NCI-H2171 treated with DMSO at 0.1 percent for 48 hours (cell line): ENCODE measurements at places on chromosomes 12 and 14.

GRCh38 chr12:19302100-19302640, 137.1 kb upstream of the AEBP2 start:
- DNase-seq: no peak

DNA sequence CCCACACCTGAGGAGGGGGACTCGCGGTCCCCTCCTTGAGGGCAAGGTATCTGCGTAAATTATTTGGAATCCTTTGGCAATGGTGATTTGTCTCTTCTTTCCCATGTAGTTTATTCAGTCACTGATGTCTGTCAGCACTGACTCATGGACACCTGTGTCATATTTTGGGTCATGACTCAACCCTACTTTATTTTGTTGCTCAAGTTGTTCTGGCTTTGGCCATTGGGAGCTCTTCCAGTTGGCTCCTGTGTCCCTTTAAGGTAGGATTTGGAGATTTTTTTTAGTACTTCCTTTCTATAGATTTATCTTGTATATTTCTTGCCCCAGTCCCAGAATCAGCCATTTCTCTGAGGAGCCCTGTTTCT, 47.4 kb upstream of the C14orf180 start:
- DNase-seq: no peak

GRCh38 chr14:86481104-86481503, 951.2 kb downstream of the FLRT2 start:
- no peak for DNase-seq

GRCh38 chr12:13242936-13243335, 46.4 kb downstream of the EMP1 start:
- DNase-seq: no peak

GRCh38 chr12:51980051-51980808, 26.5 kb upstream of the TAMALIN start:
- peak; percentile 71 for DNase-seq

GRCh38 chr14:99570544-99571302, 33.3 kb downstream of the CCDC85C start:
- no peak for DNase-seq

- DNase-seq: no peak
These were observed 33.1 kb downstream of the SNRNP35 start for GRCh38 chr12:123491056-123491455.

DNA sequence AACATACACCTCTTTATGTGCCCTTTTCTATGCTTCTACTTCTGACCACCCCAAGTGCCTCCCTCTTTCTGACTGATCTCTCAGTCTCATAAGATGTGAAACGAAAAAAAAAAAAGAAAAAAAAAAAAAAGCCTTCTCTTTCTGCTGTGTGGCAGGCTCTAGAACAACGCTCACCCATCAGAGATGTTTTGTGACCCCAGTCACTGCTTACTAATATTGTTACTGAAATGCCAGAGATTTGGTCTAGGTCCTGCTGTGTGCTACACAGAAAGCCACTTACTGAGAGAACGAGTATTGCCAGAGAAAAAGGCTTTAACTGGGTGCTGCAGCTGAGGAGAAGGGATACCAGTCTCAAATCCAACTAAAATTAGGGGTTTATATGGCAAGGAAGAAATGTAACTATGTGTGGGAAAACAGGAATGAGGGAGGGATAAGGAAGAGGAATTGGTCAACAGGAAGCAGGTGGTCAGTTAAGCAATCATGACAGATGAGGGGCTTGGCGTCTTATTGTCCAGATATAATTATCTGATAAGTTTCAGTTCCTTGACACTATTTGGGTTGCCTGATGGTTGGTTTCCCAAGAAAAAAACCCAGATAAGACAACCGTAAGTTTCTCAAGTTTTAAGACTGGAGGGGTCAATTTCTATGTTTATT, 149.0 kb downstream of the NAV3 start:
- DNase-seq: no peak

- DNase-seq: no peak
These were observed 713.2 kb downstream of the FLRT2 start for GRCh38 chr14:86243158-86243557.

DNA sequence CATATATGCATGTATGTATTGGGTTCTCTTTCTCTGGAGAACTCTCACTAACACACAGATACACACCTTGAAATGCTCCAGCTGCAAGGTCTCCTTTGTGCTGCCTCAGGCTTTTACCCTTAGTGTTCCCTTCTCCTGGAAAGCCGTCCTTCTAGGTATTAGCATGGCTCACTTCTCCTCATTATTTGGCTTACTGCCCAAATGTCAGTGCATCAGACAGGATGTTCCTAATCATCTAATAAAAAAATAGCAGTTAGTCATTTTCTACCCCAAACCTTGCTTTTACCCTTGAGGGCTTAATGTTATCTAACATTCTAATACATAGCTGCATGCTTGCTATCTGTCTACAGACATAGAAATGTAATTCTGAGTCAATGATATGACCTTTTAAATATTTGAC, 109.0 kb upstream of the SLC16A7 start:
- DNase-seq: peak; percentile 3

DNA sequence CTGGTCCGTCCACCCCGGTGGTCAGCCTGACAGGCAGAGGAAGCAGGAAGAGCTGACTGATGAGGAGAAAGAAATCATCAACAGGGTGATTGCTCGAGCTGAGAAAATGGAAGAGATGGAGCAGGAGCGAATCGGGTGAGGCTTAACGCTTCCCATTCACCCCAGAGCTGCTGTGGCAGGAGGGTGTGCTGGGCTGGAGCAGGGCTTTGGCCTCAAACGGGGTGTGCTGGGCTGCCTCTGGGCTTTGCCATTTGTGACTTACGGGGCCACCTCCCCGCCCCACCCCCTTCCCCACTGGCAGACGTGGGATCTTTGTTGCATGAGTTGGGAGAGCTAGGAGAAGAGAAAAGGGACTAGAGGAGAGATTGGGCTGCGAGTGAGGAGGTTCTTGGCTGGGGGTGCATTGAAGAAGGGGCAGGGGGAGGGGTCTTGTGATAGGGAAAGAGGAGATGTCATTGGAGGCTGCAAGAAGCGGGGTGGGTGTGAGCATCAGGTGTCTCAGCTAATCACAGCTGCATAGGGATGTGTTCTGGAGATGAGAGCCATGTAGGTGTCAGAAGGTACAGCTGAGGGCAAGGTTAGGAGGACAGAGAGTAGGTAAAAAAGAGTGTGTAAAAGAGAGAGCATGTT, 56.3 kb downstream of the RPH3A start:
- no peak for DNase-seq

DNA sequence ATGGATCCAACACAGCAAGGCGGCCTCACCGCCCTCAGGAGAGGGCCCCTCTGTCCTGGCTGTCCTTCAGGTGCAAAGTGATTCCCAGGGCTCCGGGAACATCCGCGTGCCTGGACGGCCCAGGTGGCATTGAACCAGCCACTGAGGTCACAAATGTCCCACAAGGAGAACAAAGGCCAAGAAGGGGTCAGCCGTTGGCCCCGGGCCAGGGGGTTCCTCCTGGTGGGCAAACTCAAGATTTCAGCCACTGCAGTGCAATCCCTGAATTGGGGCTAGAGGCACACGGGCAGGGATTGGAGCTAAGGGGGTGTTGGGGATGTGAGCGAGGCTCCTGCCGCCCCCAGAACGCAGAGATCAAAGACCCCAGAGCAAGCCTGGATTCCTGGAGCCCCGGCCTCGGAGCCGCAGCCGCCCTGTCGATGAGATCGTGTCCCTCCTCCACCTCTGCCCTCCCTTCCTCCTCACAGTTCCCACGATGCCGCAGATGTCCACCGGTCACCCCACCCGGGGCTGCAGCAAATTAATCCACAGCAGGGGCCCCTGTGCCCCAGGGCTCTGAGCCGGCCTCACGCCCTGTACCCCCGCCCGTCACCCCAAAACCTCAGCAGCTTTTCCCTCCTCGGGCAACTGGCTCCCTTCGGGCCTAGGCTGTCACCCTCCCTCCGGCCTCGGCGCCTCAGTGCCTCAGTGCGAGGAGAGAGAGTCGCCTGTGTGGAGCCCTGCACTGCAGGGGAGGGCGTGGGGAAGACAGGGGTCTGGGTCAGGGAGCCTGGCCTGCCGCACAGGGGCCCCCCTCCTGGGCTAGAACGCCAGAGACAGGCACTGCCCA, 56.7 kb upstream of the GALNT9 start:
- DNase-seq: no peak

DNA sequence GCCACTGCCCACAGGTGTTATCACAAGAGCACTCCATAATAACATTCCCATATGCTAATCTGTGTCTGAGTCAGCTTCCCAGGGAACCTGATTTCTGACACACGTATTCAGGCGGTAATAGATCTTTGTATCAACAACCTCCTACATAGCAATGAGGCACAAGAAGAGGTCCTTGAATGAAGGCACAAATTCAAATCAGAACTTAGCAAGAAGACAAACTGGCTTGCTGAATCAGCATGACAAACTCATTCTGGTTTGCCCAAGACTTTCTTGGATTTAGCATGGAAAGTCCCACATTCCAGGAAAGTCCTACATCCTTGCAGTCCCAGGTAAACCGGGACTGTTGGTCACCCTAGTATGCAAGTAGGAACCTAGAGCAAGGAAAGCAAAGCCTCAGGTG, 33.9 kb upstream of the RNU6-7 start:
- no peak for DNase-seq

- no peak for DNase-seq
These were observed 335.2 kb downstream of the SOX5 start for GRCh38 chr12:23614280-23614679.

- no peak for DNase-seq
These were observed 16.2 kb downstream of the KIF21A start for GRCh38 chr12:39426636-39427240.

- peak; percentile 78 for DNase-seq
These were observed 1.7 kb upstream of the GPR68 start for GRCh38 chr14:91246051-91246852.

- no peak for DNase-seq
These were observed 17.2 kb downstream of the TTC9 start for GRCh38 chr14:70658899-70659298.

DNA sequence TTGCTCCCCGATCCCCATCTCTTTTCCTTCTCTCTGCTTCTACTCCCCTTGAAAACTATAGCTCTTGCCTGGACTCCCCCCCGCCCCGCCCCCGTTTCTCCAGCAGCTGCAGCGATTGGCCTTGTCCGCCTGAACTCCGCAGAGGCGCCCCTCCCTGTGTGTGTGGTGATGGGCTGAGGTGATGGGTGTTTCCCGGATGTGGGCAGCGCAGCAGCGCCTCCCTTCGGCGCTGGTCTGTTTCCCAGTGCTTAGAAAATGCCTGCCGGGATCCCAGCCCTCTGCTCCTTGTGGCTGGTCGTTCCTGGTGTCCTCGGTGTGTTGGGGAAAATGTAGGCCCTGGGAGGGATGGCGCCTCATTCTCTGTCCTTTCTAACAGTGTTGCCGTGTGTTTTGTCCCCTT, 43.3 kb downstream of the GALNT8 start:
- no peak for DNase-seq

- DNase-seq: no peak
These were observed 21.2 kb downstream of the ASB2 start for GRCh38 chr14:93954900-93955849.

GRCh38 chr12:104741497-104742367, 216.4 kb downstream of the SLC41A2 start:
- DNase-seq: no peak

DNA sequence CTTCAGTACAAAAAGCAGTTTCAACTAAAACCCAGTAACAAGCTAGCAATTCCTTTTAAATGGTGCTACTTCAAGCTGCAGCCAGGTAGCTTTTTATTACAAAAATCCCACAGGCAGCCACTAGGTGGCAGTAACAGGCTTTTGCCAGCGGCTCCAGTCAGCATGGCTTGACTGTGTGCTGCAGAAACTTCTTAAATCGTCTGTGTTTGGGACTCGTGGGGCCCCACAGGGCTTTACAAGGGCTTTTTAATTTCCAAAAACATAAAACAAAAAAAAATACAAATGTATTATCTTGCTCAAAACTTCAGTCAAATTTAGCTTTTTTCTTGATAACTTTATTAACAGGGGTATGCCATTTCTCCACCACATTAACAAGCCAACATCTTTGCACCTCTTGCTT, 3.6 kb upstream of the CLEC4E start:
- peak; percentile 83 for DNase-seq

DNA sequence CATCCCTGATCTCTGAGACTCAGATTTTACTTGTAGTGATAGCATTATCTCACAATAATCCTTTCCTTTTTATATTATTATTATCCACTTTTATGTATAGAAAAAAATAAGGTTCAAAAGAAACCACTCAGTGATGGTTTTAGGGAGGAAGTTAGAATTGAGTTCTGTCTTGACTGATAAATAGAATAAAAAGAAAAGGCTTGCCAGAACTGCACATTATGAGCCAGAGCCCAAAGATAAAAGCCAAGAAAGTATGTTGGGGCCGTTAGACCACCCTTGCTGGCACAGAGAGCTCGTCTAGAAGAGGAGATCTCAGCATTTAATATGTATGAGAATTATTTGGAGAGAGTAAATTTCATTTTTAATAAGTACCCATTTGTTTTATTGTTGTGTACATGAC, 103.2 kb downstream of the TSPAN8 start:
- no peak for DNase-seq

- DNase-seq: no peak
These were observed 16.3 kb downstream of the MARK3 start for GRCh38 chr14:103401223-103402214.

DNA sequence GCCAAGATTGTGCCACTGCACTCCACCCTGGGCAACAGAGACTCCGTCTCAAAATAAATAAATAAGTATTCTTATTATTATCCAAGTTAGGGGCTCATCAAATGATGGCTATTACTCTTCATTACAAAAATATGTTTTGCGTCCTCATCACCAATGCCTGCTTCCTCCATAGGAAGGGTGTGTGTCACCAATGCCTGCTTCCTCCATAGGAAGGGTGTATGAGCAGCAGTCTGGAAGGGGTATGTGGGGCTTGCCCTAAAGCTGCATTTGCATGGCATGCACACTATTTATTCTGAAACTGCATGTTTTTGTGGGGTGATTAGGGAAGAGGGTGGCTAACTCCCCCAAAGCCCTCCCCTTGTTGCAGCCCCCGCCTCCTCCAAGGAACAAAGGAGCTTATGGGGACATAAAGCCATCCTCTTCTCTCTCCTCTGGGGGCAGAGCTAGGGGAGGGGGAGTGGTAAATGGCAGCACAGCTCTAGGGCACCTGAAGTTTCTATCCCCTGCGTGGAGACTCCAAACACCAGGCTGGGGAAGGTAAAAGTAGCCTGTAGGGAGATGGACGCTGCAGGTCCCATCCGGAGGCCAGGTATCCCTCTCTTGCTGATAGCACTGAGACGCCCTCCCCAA, 1.3 kb downstream of the CAMKK2 start:
- no peak for DNase-seq

- peak; percentile 32 for DNase-seq
These were observed 5.7 kb downstream of the SHMT2 start for GRCh38 chr12:57235017-57235727.

GRCh38 chr14:89298056-89298834, 118.8 kb downstream of the FOXN3 start:
- DNase-seq: peak; percentile 50

GRCh38 chr12:108779998-108780688, 48.8 kb upstream of the CORO1C start:
- DNase-seq: no peak

GRCh38 chr14:75090353-75090752, 20.9 kb downstream of the ZC2HC1C start:
- DNase-seq: no peak

- no peak for DNase-seq
These were observed 16.2 kb upstream of the SMARCC2 start for GRCh38 chr12:56205445-56205844.
